Caki2 (cell line): ENCODE measurements at places on chromosomes 12 and 14. TPM values are rescaled to one million over a fixed set of nuclear protein-coding genes. Genes with fewer than 3 reads are reported as not detected.
A peak's percentile ranks its signal among the peaks of the same experiment; 100 is the strongest.

DNA sequence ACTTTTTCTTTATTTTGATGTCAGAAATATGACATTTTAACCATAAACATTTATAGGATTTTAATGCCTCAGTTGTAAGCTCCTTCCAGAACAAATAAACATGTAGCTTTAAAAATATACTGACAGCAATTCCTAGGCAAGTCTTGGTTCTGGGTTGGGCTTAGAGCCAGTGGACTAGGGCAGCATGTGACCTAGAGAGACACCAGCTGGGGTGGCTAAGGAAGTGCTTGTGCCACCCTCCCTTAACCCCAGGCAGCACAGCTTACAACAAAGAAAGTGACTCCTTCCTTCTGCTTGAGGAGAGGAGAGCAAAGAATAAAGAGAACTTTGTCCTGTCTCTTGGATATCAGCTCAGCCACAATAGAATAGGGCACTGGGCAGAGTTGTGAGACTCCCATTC, 61.6 kb upstream of the KTN1 start:
- DNase-seq = peak; percentile 10

DNA sequence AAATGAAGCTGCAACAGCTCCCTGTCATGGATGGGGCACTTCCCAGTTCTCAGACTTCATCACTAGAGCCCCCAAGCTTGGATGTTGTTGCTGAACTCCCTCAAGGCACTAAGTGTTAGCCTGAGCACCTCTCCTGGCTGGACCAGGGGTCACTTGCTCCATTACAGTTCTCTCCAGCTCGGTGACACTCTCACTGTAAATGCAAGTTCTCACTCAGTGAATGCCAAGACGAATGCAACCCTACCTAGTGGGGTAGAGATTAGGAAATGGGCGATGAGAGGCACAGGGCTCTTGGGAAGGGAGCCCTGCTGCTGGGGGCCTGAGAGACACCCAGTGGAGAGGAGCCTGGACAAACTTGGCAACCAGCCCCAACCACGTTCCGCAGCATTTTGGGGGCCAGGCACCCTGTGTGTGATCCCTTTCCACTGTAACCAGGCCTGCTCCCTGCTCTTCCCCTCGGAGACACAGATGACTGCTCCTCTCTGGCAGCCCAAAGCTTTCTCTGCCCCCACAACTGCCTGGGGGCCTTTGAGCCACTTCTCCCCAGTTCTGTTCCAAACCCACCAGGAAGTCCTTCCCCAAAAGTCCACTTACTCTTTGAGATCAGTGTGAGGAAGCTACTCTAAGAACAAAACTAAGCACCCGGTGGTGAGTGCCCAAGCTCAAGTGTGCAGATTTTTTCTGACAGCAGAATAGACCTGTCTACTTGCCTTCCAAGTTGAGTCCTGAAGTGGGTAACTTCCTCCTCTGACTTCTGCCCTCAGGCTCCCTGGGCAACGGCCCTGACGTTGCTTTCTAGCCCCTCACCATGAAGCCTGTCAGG, 8.0 kb upstream of the SELPLG start:
- no peak for DNase-seq

DNA sequence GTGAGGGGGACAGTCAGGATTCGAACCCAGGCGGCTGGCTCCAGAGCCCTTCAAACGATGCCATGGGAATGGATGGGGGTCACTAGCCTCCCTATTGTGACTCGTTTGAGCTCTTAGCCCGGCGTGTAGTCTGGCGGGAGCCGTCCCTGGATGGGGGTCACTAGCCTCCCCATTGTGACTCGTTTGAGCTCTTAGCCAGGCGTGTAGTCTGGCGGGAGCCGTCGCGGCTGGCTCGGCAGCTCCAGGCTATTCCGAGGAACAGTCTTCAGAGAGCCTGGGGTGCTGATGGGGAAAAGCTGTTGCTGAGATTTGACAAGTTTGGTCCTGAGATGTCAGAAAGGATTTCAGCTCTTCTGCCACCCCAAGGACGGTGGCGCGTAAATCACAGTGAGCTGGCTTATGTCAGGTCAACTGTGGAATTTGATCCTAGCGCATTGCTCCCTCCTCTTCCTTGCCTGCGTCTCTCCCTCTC, 58.3 kb downstream of the CALM1 start:
- no peak for DNase-seq

GRCh38 chr12:94070520-94070919, 77.9 kb upstream of the PLXNC1 start:
- no peak for DNase-seq

Gene BBS10
- 2.7 and 4.9 TPM in 2 replicates for total RNA-seq

- DNase-seq = no peak
Measured at GRCh38 chr14:87492561-87492960, 500.4 kb downstream of the GALC start.

DNA sequence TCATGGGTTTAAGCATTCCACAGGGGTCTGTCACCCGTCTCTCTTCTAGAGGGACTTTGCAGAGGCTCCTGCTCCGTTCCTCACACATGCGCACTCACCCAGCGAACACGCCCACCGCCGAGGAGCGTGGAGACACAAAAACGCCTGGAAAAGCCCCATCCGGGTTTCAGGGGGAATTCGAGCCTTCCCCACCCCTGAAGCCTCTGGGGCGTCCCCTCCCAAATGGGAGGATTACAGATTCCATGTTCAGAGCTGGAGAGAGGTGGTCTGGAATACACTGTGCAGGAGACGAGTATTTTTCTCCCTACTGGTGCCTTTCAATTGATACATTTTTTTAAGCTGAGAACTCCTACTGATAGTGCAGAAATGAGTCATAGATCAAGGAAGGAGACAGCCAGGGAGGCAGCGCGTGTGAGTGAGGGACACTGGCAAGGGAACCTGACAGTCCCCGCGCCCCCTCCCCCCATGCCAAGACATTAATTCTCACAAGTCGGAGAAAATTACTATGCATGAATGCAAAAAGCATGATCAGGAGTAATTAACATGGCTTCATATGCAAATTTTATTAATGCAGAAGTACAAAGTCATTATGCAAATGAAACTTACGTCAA, 36.9 kb downstream of the BCL11B start:
- DNase-seq = no peak
